Upper lobe of right lung (tissue), 1 donor: ENCODE measurements at places on chromosomes 5 and 9. TPM values are rescaled to one million over a fixed set of nuclear protein-coding genes. Genes with fewer than 3 reads are reported as not detected.
A peak's percentile ranks its signal among the peaks of the same experiment; 100 is the strongest.

DNA sequence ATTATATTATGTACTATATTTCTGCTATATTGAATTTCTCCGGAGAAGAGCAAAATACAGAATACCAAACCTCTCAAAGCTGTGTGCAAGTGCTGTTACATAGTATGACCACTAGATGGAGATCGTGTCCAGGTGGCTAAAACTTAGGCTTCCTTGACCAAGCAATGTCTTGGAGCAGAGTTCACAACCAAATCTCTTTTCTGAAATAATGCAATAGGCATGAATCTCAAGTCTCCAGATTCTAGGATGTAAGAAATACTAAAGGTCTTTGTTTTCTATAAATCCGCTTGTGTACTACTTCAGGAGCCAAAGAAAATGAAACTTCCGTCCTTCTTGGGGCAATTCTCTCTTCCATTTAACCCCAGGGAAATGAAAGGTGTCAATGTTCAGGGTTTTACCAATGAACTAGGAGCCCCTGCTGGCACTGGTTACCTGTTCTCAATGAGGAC, 181.5 kb upstream of the RAI14 start:
- DNase-seq: no peak
- H3K27me3 ChIP-seq: no peaks in the 10 kb centered on the region
- no peak overlapping the region for H3K4me3 ChIP-seq
- H3K36me3 ChIP-seq: no peaks in the 10 kb centered on the region
- no peaks in the 10 kb centered on the region for H3K4me1 ChIP-seq
- H3K27ac ChIP-seq: no peak overlapping the region

- no peak overlapping the region for H3K4me3 ChIP-seq
- no peak for DNase-seq
- no peaks in the 10 kb centered on the region for H3K4me1 ChIP-seq
- H3K27ac ChIP-seq: no peak overlapping the region
Measured at GRCh38 chr5:54221135-54221534, 89.2 kb downstream of the ARL15 start.

Gene IFNA21
- not detected for total RNA-seq

DNA sequence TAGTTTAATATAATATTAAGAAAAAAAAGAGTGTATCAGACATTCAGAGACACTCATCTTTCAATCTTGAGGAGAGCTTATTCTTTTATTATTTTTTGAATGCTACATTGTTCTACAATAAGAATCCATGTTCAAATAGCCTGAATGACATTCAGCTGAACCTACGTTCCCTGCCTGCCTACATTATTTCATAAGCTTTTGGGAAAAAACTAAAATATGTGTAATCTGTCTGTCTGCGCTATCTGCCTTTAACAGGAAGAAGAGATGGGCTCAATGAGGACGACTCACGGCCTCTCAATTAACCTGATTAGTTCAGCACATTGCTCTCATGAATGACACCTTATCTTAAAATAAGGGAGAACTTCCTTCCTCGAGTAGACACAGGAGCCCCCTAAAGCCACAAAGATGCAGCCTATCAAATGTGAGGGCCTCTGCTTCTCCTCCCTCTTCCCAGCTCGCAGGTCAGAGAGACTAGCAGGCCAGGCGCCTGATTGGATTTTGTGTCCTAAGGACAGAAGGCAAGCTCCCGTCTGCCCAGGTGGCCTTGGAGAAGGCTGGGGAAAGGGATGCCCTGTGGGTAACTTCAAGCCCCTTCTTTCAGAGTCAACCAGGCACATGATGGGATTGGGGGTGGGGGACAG, 37.8 kb downstream of the EBF1 start:
- H3K4me1 ChIP-seq: no peaks in the 10 kb centered on the region
- no peaks in the 10 kb centered on the region for H3K36me3 ChIP-seq
- no peak overlapping the region for H3K27ac ChIP-seq
- H3K27me3 ChIP-seq: peaks cover 11% of the 10 kb centered on the region
- peak overlapping the region; percentile 24 for H3K4me3 ChIP-seq
- no peak for DNase-seq

Gene TMC1
- not detected for total RNA-seq

- H3K27ac ChIP-seq: no peak overlapping the region
- H3K36me3 ChIP-seq: no peaks in the 10 kb centered on the region
- no peaks in the 10 kb centered on the region for H3K4me1 ChIP-seq
- no peaks in the 10 kb centered on the region for H3K27me3 ChIP-seq
- H3K4me3 ChIP-seq: no peak overlapping the region
Measured at GRCh38 chr9:25804856-25805255, 126.6 kb upstream of the TUSC1 start.

Gene SPATA9
- total RNA-seq: not detected

Gene GABRP
- not detected for total RNA-seq

DNA sequence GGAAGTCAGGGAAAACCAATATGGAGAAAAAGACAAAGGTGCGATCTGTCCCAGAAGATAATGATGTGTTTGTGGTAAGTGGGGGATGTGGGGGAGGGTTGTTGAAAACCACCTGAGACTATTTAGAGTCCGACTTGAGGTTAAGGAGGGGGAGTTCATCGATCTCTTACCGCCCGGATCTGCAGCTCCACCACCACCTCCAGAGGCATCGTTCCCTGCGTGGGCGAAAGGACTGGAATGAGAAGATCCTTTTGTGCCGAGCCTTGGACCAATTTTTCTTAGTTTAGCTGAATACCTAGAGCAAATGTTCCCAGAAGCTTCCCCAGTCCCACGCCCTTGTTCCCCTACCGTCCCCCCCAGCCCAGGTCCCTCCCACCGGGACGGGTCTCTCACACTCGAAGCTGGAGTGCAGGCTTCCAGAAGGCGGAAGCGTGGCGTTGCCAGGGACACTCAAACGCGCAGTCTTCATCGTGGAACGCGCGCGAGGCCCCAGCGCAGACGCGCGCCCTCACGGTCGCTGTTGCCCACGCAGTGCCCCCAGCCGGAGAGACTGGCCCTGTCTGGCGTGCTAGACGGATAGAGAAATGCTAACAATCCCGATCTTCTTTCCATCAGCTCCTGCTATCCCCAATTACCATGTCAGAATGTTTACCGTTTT, at the start of gene SPATA6L:
Gene SPATA6L (minus strand): TSS at position 439 of the 658 bp plus-strand sequence. CDS start 230 bp downstream, at position 209.
- H3K4me1 ChIP-seq: peaks cover 31% of the 10 kb centered on the region
- H3K27ac ChIP-seq: peak within 1 kb of the TSS; percentile 82
- H3K36me3 ChIP-seq: no peaks in the 10 kb centered on the region
- no peaks in the 10 kb centered on the region for H3K27me3 ChIP-seq
- H3K4me3 ChIP-seq: peak within 1 kb of the TSS; percentile 53

Gene GCNT4
- 2.8 TPM for total RNA-seq

- no peaks in the 10 kb centered on the region for H3K36me3 ChIP-seq
- no peaks in the 10 kb centered on the region for H3K4me1 ChIP-seq
- H3K4me3 ChIP-seq: no peak overlapping the region
- no peaks in the 10 kb centered on the region for H3K27me3 ChIP-seq
Measured at GRCh38 chr9:6944896-6945295, 187.1 kb downstream of the KDM4C start.

DNA sequence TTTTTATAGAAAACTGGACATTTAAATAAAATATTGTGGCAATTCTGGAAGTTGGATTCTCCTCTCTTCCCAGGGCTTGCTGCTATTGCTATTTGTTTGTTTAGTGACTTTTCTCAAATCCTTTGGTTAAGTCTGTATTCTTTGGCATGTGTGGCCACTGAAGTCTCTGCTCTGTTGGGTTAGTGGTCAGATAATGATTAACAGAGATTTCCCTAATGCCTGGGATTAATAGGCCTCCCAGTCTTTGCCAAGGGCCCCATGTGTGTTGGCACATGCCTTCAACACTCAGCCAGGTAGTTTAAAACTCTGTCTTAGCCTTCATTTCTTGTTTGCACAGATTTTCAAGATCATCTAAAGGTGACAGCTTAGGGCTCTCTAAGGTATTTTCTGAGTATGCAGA, 92.8 kb upstream of the EPB41L4A start:
- no peak for DNase-seq
- no peaks in the 10 kb centered on the region for H3K36me3 ChIP-seq
- no peak overlapping the region for H3K4me3 ChIP-seq
- no peak overlapping the region for H3K27ac ChIP-seq
- no peaks in the 10 kb centered on the region for H3K27me3 ChIP-seq

Gene SMIM32
- not detected for total RNA-seq

Gene SPATA31E1
- not detected for total RNA-seq

- no peak overlapping the region for H3K4me3 ChIP-seq
- H3K27ac ChIP-seq: no peak overlapping the region
- H3K4me1 ChIP-seq: peaks cover 10% of the 10 kb centered on the region
- H3K27me3 ChIP-seq: no peaks in the 10 kb centered on the region
- no peak for DNase-seq
Measured at GRCh38 chr5:886716-887325, 5.8 kb downstream of the BRD9 start.
